Hippocampal formation (tissue), 2 donors: ENCODE measurements at places on chromosomes 4 and X.

GRCh38 chrX:13778916-13779315 lies 38.0 kb downstream of the GPM6B start:
- no peak for DNase-seq

DNA sequence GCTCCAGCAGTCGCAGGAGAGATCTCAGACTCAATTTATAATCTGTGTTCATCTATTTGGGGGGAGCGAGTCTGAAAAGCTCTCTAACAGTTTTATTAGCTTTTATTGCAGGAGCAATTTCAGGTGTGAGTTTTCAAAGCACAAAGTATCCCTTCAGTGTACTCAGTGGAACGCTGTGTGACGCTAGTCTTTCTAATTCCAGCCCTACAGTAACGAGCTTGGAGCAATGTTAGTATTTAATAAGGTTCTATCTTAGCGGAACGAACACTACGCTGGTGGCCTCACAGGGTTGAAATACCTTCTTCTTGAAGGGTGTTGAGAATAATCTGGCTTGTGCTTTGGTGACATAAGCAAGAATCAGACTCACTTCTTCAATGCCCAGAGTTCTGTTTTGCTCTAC lies 8.4 kb downstream of the HS3ST1 start:
- no peak for DNase-seq

DNA sequence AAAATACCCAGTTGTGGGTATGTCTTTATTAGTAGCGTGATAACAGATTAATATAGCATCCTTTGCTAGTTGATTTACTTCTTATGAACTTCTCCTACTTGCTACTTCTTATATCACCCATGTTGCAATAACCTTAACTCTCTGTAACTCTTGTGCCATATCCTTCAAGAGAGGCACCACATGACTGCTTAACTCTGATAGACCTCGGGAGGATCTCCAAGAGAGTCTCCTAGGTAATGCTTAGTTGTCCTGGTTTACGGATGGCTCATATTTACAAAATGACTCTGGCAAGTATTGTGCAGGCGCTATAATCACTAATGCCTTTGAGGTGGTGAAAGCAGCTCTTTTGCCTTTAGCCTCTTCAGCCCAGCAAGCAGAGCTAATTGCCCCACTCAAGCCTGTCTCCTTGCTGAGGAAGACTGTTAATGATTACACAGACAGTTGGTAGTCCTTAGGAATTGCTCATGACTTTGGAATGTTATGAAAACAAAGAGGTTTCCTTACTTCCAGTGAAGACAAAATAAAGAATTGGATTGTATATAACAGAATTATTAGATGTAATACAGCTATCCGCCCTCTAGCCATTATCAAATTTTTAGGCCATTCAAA lies 1305.8 kb downstream of the PCDH7 start:
- DNase-seq = no peak

DNA sequence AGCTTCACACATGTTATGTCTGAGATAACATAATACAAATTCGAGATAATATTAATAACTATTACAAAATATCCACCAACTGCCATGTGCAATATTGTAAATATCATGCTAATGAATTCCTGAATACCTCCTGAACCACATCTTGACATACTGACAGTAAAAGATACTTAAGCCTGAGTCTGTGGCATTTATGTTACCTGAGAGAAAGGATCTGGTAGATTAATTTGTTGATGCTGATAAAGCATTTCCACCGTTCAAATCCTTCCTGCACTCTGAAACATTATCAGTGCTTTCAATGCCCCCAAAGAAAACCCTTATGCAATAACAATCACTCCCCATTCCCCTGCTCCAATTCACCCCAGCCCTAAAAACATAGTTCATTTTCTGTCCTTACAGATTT lies 38.8 kb upstream of the ADGRA3 start:
- DNase-seq = no peak

DNA sequence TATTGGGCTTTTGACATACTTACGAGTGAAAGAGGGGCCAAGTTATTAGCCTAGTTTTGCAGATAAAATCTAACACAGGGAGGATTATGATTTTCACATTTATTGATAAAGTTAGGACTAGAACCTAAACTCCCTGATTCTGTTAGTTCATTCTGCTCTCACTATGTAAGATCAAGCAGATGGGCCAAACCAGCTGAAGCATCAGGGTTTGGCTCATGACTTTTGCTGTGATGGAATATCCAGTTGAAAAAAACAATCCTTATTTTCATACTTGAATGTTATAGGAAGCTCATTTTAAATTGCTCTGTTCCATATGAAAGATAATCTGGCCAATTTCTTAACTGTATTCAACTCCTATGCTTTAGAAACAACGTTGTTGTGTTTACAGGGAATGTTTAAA lies 21.2 kb downstream of the SPRY1 start:
- DNase-seq = no peak

DNA sequence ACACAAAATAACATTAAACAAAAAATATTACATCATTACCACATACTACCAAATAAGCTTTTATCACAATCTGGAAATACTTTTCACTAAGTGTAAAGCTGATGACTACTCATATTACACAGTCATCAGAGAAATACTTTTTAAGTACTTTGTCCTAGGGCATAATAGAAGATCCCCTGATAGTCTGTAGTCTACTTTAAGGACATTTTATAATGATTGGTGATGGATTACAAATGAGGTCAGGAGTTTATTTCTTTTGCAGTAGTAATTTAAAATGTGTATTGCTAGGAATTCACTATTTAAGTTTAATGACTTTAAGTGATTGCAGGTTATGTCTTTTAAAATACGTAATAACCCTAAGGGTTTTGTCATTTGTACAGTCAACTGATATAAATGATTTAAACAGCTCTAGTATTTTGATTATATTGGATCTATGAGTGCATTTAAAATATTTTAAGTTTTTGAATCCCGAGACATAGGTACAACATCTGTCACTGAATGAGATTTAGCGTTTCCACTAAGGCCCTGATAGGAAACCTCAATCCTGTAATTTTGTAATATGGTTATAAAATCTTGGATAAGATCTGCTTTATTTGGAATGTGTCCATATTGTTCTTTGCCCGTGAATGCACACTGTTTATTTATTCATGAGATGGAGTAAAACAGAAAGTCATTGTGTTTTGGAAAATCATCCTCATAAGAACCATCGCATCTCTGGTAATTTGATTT lies 189.5 kb downstream of the ARAP2 start:
- peak; percentile 42 for DNase-seq

GRCh38 chr4:151876381-151876988 lies 115.7 kb upstream of the GATB start:
- DNase-seq = no peak

DNA sequence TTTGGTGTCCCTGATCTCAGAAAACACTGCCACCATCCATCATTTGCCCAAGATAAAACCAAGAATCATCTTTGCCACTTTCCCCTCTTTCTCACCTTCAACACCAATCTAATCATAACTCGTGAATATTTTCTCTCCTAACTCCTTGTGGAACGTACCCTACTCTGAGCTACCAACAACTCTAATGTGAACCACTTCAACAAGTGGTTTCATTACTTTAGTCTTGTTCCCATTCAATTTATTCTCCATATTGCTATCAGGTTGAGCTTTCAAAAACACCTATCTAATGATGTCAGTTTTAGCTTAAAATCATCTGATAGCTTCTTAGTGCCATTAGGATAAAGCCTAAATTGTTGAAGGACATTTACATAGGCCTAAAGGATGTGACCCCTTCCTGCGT lies 39.8 kb upstream of the CXorf38 start:
- no peak for DNase-seq
